ENCODE measurements at places on chromosomes 6 and 20.

DNA sequence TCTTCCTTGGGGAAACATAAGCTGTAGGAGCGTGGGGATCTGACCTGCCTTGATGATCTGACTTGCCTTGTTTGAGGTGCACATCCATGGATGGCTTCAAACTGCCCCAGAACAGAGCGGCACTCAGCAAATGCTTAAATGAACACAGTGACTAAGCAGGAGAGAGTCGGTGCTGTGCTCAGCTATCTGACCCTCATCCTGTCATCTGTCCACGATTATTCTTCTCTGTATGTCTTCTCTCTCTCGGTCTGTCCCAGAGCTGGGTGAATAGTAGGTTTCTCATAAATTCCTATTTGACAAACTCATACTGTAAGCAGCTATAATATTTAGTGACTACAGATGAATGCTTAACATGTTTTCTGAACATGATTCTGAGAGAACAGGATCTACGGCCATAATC lies 37.3 kb downstream of the TRAM2 start:
- no peak for DNase-seq

- DNase-seq, result no peak
These were observed 313.9 kb downstream of the UBE3D start for GRCh38 chr6:82751718-82752117.

DNA sequence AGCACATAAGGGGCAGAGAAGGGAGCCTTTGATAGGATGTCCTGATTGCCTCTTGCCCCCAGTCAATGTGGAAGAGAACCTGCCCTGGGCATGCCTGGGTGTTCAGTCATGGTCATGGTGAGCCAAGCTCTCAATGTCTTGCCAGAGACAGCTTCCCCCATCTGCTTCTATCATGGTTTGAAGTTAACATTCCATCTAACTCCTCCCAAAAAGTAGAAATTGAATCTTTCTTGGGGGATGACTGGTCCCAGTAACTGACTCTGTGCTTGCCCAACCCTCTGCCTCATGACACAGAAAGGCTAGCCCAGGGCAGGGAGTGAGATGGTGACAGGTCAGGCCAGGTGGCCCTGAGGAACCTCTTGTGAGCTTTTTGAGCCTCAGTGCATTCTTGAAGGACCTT lies 60.1 kb downstream of the ADTRP start:
- no peak for DNase-seq

- no peak for DNase-seq
These were observed 637 bp downstream of the MYLK4 start for GRCh38 chr6:2749969-2750600.

- no peak for DNase-seq
These were observed 9.8 kb downstream of the ZNF335 start for GRCh38 chr20:45962031-45962755.

DNA sequence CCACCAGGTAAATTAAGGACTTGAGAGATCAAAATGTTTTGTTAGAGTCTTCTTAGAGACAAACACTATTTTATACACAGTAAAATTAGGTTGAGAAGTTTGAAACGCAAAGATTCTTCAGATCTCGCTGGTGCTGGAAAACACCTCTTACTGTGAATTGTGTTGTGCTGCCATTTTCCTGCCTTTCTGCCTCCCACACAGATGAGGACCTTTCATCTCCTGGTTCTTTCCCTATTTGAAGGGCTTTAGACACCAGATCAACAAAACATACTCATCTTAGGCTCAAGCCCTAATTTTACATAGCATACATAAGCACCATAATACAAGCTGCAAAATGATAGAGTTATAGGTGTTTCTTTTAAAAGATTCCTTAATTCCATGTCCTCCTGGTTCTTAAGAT lies 18.6 kb downstream of the STAU1 start:
- no peak for DNase-seq

DNA sequence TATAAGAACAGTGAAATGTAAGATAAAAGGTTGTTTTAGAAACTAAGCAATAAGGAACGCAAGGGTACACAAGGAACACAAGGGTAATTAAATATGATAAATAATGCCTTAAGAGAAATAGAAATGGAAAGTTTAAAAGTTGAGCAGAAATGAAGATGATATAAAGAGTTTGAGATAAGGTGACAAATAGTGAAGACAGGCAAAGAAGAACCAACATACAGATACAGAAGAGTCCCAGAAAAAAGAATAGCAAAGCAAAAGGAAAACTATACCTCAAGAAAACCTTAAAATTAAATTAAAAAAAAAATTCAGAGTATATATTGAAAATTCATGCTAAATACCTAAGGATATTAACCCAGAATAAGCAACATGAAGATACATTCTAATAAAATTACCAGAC lies 16.4 kb downstream of the HDDC2 start:
- no peak for DNase-seq

GRCh38 chr6:135680964-135681913 lies 170.3 kb upstream of the PDE7B start:
- DNase-seq, result no peak

DNA sequence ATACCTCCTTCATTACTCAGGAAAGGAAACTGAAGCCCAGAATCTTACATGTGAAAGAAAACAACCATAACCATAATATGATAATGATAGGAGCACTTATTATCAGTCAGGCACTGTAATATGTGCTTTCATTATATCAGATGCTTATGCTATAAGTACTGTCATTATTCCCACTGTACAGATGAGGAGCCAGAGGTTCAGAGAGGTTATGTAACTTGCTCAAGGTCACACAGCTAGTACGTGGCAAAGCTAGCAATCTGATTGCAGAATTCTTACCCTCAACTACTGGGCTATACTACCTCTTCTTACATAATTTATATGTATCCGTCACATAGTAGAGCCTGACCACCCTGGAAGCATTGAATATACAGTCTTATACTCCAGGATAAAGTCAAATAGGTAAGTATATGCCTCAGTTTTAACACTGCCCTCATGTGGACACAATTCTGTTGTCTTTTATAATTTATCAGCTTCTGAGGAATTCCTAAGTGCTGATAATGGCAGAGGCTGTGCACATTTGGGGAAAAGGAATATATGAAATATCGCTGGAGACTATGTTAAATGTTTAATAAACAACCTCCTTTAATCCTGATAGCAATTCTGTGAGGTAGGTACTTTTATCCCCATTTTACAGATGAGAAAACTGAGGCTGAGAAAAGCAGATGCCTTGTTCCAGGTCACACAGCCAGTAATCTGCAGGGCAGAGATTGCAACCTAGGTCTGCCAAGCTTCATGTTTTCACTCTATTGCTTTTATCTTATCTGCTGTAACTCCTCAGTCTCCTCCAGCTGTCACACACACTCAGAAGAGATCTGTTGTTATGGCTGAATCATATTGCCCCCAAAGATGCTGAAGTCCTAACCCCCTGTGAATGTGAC lies 13.4 kb downstream of the BCAS1 start:
- no peak for DNase-seq

DNA sequence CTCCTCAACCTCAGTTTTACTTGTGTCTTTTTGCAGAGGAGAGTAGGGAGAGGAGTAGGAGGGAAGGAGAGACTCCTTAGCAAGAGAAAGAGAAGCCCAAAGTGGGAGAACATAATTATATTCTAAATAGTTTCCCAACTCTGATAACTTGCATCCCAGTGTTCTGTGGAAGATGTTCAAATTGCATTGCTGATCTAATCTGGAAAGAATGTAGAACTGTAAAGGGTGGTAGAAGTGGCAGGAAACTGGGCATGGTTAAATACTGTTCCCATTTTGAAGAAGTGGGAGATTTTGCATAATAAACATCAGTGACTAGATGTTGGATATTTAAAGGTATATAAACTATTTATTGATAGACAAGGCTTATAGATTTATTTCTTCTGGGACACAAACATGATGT lies 42.6 kb upstream of the HMGN3 start:
- DNase-seq, result no peak

DNA sequence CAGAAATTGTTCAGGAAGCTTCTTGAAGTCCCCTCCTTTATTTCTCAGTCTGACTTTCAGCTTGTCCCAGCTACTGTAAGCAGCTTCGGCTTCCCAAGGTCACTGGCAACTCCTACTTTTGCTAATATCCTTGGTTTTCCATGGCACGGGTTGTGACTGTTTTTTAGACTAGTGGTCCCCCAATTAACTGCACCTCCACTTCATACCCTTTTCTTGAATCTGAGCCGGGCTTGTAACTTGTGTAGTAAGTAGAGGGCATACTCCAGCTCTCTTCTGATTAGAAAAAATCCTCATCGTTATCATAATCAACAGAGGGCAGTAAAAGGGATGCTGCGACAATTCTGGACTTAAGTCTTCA lies 162.3 kb upstream of the TNFAIP3 start:
- no peak for DNase-seq

DNA sequence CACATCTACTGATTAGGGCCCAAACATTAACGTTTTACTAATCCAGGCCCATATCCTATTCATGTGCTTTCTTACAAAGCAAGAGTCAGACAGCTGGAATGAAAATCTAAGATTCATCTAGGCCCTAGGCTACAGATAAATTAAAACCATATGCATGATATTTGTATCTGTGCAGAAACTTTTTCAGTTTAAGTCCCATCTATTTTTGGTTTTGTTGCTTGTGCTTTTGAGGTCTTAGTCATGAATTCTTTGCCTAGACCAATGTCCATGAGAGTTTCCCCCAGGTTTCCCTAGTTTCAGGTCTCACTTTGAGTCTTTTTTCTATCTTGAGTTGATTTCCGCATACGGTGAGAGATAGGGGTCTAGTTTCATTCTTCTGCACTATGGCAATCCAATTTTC lies 20.2 kb downstream of the ADNP start:
- DNase-seq, result no peak

- DNase-seq, result no peak
These were observed 5.4 kb downstream of the SYS1 start for GRCh38 chr20:45368221-45368980.

DNA sequence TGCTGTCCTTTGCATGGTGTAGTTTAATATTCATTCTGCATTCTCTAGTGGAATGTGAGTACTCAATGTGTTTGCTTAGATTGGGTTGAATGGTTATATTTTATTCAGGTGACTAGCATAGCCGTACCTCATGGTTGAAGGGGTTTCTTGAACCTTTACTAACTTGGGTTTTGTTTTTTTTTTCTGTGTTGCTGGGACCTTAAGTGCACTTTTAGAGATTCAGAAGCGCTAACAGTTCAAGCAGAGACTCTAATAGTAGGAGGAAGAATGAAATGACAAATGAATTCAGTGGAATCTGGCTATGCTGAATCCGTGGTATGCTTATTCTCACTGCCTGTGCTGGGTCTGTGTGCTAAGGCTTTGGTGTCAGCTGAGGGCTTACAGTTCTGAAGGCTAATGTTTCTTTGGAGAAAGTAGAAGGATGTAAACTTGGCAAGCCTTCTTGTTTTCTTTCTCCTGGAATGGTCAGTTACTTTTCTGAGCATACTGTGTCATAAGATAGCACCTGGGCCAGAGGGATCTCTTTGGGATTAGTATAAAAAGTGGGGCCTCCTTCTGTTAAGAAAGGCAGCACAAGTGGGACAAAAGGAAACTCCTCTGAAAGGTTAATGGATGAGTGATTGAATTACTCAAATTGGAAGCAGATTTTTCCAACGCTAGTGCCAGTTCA lies 28.7 kb downstream of the RNF144B start:
- no peak for DNase-seq

DNA sequence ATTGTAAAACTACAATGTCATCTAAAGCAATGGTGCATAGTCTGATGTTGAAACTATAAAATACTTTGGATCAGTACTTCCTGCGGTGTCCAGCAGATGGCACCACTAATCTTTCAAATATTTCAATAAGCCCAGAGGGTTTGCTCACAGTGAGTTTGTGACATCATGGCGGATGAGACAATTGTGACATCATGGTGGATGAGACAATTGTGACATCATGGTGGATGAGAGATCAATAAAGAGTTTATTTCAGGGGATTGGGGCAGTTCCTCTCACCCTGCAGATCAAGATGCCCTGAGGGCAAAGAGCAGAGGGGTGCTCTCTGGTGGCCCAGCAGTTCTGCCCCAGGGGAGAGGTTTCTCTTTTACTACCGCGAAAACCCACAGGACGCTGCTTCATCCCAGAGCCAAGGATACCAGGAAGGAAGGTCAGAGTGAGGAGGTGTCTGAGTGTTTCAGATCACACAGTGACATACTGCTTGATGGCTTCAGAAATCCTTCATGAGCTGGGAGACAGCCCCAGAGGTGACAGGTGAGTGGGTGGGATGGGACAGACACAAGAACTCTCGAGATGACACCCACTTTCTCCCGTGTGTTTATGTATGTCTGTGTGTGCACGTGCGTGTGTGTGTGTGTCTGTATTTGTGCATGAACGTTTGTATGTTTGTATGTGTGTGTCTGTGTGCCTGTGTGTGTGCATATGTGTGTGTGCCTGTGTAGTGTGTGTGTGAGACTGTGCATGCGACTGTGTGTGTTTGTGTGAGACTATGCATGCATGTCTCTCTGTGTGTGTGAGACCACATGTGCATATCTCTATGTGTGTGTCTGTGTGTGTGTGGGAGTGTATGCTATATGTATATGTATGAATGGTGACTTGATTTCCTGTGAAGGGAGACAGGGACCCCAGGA lies 7.3 kb upstream of the ULBP2 start:
- peak; percentile 51 for DNase-seq

GRCh38 chr6:155548576-155548975 lies 92.9 kb upstream of the NOX3 start:
- DNase-seq, result no peak

DNA sequence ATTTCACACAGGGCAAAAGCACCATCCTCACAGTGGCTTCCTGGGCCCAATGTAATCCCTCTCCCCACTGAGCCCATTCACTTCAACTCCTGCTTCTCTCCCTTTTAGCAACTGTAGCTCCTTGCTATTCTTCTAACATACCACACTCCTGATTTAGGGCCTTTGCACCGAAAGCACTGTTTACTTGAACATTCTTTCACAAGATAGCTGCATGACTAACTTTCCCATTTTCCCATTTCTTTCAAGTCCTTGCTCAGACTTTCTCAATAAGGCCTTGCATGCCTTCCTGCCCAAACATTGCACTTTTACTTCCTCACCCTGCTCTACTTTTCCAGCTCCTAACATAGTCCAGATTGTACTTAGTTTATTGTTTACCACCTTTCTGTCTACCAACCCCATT lies 73.0 kb downstream of the SHPRH start:
- peak; percentile 12 for DNase-seq

GRCh38 chr6:157213907-157214565 lies 109.3 kb downstream of the TMEM242 start:
- DNase-seq, result no peak

GRCh38 chr6:42300701-42301100 lies 83.0 kb upstream of the MRPS10 start:
- no peak for DNase-seq

- no peak for DNase-seq
These were observed 124.1 kb downstream of the RNGTT start for GRCh38 chr6:88839280-88839679.

- no peak for DNase-seq
These were observed 27.1 kb downstream of the ID4 start for GRCh38 chr6:19864285-19864684.

- no peak for DNase-seq
These were observed 6.9 kb upstream of the ZBTB12 start for GRCh38 chr6:31908791-31909190.

- no peak for DNase-seq
These were observed 211.3 kb downstream of the ARID1B start for GRCh38 chr6:156988276-156989158.

- DNase-seq, result no peak
These were observed 548 bp upstream of the HLA-DRA start for GRCh38 chr6:32439139-32439538.

GRCh38 chr6:41964201-41964887 lies 22.7 kb upstream of the CCND3 start:
- DNase-seq, result no peak

- DNase-seq, result no peak
These were observed 27.9 kb downstream of the MANBAL start for GRCh38 chr20:37317316-37317715.
